Activated CD8-positive, alpha-beta memory T cell treated with anti-CD3 and anti-CD28 coated beads, Interleukin-2, amount 10 ng/mL, durations not matched to agents 7 days and 5 days (primary cell): ENCODE measurements at places on chromosomes 2 and 18.
A peak's percentile ranks its signal among the peaks of the same experiment; 100 is the strongest.

- no peak for DNase-seq
Observed at GRCh38 chr2:146324951-146325350, 1519.9 kb upstream of the ACVR2A start.

- DNase-seq: peak; percentile 26
Observed at GRCh38 chr18:48453330-48454066, 44.3 kb upstream of the ZBTB7C start.

DNA sequence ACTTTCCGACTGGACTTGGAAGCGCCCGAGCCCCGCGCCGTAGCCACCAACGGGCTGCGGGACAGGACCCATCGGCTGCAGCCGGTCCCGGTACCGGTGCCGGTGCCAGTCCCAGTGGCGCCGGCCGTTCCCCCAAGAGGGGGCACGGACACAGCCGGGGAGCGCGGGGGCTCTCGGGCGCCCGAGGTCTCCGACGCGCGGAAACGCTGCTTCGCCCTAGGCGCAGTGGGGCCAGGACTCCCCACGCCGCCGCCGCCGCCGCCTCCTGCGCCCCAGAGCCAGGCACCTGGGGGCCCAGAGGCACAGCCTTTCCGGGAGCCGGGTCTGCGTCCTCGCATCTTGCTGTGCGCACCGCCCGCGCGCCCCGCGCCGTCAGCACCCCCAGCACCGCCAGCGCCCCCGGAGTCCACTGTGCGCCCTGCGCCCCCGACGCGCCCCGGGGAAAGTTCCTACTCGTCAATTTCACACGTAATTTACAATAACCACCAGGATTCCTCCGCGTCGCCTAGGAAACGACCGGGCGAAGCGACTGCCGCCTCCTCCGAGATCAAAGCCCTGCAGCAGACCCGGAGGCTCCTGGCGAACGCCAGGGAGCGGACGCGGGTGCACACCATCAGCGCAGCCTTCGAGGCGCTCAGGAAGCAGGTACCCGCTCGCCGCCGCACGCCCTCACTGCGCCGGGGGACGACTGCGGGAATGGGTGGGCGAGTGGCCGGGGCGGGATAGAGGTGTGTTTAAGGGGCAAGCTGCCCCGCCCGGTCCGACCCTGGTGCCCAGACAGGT lies 713 bp downstream of the ATOH8 start:
- peak; percentile 46 for DNase-seq

- DNase-seq: no peak
Observed at GRCh38 chr2:37847792-37848191, 77.3 kb upstream of the RMDN2 start.

GRCh38 chr2:182068811-182069210 lies 83.2 kb downstream of the PPP1R1C start:
- DNase-seq: no peak

GRCh38 chr2:234401426-234401825 lies 95.5 kb downstream of the ARL4C start:
- DNase-seq: peak; percentile 61

- DNase-seq: no peak
Observed at GRCh38 chr2:56184500-56185011, 766 bp downstream of the CCDC85A start.

- DNase-seq: no peak
Observed at GRCh38 chr2:12705742-12706141, 11.0 kb upstream of the TRIB2 start.

DNA sequence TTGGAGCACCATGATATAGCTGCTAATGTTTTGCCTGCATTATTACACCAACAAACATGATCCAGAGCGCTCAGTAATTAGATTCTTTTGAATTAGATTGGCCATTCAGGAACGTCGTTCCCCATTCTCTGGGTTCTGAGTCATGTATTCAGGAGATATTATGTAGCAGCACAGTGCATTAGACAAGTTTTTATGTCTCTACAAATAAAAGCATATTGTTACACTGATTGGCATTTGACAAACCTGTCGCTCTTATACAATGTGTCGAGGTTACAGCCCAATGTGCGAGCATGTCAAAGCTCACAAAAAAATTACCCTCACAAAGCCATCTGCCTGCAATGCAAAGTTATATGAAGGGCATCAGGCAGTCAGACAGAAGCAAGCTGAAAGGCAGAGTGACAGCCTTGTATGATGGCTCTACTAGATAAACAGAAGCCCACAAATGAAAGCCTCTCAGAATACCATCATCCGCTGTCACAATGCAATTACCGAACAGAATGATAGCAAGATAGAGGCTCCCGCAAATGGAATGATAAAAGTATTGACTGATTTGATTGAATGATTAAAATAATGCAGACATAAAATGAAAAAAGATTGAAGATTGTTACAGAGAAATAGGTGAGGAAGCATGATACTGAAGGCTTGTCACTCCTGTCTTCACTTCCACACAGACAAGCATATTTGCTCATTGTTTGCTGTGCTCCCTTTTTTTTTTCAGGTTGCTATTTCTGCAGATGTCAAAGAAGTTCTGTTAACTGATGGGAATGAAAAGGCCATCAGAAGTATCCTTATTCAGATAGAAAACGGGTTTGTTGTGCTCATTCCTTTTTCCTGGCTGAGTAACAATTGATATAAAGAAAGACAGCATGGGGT lies 234.6 kb upstream of the SIX3 start:
- no peak for DNase-seq

DNA sequence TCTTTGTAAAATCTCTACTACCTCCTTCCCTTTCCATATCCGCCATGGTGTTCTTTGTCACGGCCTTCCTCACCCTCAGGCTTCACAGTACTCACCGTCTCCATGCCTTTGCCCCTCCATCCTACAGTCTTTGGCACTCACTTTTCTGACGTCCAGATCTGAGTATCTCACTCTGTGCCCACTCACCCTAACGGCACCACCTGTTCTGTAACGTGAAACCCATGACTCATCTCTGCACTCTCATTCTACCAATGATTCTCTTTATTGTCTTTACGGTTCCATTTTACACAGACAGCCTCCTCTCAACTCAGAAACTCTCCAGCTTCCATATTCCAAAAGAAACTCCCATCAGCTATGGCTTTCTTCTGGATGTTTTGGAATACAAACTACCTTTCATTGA lies 56.7 kb downstream of the NETO1 start:
- DNase-seq: no peak

DNA sequence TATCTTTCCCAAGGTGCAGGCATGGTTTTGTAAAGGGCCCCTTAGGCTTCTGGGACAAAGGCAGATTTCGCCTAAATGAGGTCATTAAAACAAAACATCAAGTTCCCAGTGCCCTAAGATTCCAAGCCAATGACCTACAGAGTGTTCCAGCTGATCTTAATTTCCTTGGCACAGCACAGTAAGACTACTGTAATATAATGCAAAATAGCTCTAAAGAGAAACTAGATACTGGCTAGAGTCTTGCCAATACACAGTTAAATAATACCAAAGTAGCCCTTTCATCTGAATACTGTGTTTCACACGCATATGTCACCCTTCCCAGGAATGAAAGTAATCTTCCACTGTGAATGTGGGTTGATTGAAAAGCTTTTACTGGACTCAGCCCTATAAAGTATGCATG lies 14.7 kb downstream of the GRB14 start:
- DNase-seq: no peak

GRCh38 chr2:127857265-127857808 lies 618 bp downstream of the POLR2D start:
- peak; percentile 46 for DNase-seq

DNA sequence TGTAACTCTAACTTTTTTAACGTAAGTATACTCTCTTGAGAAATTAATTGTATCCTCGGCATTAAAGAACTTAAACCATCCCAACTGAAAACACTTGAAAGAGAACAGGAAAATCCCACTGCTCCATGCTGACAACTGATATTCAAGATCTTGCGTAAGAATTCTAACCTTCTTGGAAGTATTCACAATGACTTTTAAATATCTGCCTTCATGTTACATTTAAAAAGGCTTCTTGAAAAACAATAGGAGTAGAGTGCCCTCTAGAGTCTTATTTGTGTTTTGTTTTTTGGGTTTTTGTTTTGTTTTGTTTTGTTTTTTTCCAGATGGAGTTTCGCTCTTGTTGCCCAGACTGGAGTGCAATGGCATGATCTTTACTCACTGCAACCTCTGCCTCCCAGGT lies 65.4 kb upstream of the DNAJC10 start:
- no peak for DNase-seq

DNA sequence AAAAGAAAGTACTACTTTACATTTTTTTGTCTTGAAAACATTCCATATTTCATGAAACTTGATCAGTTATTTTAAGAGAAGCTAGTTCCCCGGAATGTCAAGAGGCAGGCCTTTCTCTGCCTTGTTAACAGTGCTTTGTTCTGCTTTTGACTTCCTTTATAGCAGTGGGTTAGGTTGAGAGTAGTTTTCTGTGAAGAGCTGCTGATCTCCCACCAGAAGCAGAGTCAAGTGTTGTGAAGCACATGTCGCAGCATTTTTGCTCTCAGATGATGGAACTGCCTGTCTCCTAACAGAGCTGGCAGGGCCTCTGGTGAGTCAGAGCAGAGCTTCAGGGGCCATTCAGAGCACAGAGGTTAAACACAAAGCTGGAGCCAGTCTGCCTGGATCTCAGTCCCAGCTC lies 871.8 kb downstream of the SLC4A3 start:
- no peak for DNase-seq

DNA sequence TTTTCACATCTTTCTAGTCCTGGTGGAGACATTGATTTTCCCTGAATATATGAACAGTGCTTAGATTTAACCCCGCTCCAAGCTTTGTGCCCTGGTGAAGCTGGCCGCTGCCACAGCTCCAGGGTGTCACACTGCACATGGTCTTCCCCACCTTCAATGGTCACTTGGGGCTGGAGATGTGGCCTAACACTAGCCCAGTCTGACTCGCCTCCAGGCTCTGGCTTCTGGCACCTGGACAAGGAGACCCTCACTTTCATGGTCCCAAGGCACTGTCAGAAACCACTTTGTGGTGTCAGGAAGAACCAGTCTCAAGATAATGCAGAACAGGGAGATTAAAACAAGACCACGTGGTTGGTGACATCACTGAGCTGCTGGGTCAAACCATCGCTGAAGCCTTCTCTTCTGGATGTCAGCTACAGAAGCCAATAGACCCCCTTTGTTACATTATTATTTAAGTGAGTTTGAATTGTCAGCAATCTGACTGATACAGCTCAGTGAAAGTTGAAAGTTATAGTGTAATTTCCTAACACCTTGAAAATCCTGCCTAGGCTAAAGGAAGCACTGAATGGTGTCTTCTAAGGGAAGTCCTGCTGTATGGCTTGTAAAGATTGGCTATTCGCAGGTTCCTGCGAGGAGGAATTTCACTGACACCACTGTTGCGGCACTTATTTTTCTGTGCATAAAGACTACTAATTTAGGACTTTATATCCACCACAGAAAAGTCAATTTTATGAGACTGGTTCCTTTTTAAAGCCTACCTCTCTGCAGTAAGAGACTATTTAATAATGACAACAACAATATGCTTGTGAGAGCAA lies 55.0 kb upstream of the CTDP1 start:
- no peak for DNase-seq

- DNase-seq: no peak
Observed at GRCh38 chr2:13005761-13006335, 289.1 kb downstream of the TRIB2 start.

- DNase-seq: no peak
Observed at GRCh38 chr2:38128653-38129052, 52.7 kb upstream of the CYP1B1 start.

GRCh38 chr2:88218981-88219380 lies 48.8 kb downstream of the THNSL2 start:
- DNase-seq: no peak

DNA sequence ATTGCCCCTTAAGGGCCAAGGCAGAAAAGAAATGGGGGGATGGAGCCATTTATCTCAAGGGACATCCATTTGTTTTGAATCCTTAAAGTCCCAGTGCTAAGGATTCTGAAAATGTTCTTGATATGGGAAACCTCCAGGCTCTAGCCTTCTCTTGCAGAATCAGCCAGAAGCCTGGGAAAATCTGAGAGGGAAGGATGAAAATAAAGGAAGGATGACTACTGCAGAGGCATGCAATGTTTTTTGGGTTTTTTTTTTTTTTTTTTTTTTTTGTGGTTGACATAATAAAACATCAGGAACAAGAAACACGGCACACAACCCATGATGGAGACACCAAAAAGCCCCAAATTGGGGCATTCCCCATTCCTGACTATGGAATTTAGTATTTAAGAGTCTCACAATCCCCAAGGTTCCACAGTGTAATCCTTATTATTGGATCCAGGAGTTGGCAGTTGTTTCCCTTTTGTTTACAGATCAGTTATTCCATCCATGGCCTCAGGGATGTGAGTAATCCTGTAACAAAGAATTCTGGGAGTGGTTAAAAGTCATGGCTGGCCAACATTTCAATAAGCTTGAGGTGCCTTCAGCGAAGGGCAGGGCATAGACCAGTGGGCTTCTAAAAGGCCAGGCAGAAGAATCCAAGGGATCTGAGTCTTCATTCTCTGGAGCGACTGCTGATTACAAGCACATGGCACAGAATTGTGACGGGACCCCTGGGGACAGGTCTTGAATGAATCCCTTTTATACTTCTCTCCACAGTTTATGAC lies 337.5 kb downstream of the GULP1 start:
- DNase-seq: no peak

DNA sequence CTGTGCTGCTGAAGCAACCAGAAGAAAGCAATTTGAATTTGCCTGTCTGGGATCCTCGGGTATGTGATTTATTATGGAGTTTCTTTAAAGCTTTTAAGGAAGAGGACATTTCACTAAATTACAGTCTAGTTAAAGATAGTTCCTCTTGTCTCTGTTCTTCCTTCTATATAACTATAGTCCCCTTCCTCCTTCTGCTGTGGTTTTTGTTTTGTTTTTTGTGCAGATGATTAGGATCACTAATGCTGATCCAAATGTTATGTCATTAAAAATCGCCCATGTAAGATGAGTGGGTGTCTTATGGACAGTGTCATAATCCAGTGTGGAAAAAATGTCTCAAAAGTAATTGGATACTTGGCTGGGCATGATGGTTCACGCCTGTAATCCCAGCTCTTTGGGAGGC lies 24.7 kb downstream of the PAPOLG start:
- DNase-seq: no peak

GRCh38 chr18:56076723-56077122 lies 488.7 kb upstream of the TCF4 start:
- no peak for DNase-seq

GRCh38 chr2:9347411-9347881 lies 75.9 kb downstream of the ITGB1BP1 start:
- DNase-seq: no peak

GRCh38 chr18:8399138-8399537 lies 210.1 kb upstream of the RAB12 start:
- DNase-seq: no peak

DNA sequence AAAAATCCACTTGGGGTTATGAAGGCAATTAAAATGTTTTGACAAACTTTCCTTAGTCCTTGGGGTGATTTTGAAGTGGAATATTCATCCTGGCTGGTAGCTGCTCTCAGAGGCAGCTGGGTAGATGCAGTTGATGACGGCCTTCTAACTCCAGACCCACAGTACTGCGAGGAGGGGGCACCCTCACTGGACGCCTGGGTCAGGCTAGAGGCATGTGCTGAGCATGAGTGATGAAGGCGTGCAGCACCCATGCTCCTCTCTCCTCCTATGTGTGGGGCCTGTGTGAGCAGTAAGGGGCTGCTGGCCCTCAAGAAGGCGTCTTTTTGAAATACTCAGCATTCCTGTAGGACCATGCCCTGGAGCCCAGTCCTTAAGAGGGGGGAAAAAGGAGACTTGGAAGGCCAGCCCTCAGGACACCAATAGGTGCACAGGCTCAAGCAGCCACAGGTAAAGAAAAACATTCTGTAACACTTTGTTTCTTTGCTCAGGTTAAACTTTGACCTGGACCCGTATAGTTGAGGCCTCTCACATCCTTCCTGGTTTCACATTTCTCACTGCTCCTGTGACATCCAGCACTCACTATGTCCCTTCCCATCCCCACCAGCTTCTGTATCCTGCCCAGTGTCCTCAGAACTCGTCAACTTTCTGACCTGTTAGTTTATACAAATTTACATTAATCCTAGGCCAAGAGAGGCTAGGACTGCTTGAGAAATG lies 64.4 kb downstream of the CD8B2 start:
- no peak for DNase-seq
